Stimulated activated CD4-positive, alpha-beta T cell treated with anti-CD3 and anti-CD28 coated beads, Interleukin-12 subunit alpha, Interleukin-12 subunit beta, amount 100 ng/mL, for 48 hours (primary cell): ENCODE measurements at places on chromosomes 6 and 20.

DNA sequence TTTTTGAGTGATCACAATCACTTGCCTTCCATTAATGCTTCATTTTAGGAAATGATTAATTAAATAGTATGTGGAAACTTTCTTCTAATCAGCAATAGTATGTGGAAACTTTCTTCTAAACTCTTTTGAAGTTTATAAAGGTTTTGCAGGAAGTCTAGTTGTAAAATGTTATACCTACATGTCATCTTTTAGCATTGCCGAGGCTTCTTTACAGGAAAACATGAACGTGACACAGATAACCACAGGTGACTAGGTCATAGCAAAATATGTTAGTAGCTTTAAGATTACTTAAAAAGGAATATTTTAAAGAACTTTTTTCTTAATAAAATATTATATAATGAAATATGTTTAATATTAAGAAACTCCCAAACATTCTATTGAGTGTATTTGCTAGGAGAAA is 56.8 kb downstream of the SMAP1 start:
- DNase-seq: no peak

DNA sequence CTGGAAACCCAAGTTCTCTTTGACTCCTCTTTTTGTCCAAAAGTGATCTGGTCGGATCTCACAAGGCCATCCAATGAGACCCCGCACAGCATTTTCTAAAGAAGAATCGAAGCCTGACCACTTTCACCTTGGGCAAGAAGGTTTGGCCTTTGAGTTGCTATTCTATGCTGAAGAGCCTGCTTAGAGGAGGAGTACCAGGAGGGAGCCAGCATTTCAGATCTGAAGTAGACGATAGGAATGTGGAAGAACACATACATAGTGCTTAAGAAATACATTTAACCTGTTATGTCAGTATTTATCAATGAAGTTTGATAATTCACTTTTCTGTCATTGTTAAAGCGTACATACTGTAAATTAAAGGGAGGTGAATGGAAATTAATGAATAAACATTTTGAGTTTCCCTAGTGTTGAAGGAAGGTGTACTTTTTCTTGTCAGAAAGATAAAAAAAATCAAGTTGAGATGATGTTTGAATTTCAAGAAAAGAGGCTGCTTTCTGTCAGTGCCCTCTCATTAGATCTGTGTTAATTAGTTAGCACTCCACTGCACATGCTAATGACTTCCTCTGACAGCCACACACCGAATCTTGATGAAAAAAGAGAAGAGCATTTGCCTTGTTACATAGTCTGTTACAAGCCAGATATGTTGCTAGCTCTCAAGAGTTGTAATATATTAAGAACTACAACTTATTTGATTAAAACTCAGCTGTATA is 10.9 kb upstream of the TDRD6 start:
- DNase-seq: no peak

GRCh38 chr6:13859871-13860555 is 45.7 kb upstream of the MCUR1 start:
- no peak for DNase-seq

DNA sequence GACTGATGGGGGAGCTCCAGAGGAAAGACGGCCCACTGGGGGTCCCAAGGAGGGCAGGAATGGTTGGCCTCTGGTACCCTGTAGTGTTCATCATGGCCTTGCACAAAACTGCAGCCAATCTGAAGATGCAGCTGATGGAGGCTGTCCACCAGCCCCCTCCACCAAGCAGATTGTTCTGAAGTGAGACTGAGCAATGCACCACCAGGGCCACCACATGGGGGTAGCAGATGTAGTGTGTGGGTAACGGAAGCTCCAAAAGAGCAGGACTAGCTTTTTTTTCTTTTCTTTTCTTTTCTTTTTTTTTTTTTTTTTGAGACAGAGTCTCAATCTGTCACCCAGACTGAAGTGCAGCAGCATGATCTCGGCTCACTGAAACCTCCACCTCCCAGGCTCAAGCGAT is 181.0 kb upstream of the MYLIP start:
- no peak for DNase-seq

DNA sequence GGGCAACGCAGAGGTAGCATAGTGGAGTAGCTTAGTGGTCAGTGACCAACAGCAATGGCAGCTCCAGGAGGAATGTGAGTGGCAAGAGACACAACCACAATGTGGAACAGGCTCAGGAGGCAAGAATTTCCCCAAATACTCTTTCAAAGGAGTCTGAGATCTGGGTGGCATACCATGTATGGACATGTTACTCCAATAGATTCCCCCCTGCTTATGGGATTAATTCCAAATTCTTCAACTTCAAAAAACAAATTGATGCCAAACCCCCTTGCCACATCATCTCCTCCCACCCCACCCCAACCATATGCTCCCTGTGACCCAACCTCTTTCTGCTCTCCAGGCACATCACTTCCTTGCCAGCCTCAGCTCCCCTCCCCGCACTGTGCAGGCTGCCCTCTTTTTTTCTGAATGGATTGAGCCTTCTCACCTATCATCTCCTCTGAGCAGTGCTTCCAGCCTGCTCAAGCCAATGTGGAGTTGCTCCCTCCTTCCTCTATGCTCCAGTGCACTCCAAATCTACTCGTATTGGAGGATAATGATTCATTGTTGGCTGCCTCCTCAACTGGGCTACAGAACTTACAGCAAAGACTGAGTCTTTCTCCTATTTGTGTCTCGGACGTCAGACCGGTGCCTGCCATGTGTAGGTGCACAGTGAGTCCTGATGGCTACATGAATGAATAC is 93.0 kb upstream of the CEP85L start:
- no peak for DNase-seq

GRCh38 chr6:84280030-84280429 is 52.6 kb upstream of the CEP162 start:
- no peak for DNase-seq

- DNase-seq: no peak
Measured at GRCh38 chr6:37204014-37204751, 34.2 kb downstream of the PIM1 start.

DNA sequence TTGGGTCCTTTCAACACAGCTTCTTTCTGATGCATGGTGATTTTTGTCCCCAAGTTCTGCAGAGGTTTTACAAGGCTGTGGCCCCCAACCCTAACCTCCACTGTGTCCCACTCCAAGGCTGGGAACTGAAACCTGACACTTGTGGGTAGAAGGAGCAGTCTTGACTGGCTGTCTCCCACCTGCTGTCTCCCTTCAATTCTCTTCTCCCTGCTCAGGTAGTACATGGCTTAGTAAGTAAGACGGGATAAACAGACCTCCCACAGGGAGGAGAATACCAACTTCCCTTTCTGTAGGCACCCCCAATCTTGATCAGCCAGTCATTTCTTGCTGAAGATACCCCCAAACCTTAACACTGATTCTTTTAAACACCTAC is 25.0 kb downstream of the TGM6 start:
- DNase-seq: no peak

- no peak for DNase-seq
Measured at GRCh38 chr20:31670371-31671228, 32.9 kb downstream of the COX4I2 start.

DNA sequence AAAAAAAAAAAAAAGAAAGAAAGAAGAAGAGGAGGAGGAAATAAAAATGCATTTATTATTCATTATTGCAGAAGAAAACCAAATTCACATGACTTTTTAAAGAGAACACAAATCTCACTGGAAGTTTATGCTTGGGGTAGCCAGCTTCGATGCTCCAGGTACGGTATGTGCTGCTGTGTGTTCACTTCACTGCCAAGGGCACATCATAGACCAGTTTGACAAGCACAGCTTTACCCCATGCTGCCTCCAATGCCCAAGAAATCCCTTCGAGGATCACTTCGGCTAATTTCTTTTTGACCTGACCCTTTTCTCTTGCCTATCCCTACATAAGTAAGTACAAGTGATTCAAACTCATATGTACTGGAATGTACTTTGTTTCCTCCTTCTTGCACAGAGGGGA is 41.9 kb upstream of the RBM24 start:
- DNase-seq: no peak

DNA sequence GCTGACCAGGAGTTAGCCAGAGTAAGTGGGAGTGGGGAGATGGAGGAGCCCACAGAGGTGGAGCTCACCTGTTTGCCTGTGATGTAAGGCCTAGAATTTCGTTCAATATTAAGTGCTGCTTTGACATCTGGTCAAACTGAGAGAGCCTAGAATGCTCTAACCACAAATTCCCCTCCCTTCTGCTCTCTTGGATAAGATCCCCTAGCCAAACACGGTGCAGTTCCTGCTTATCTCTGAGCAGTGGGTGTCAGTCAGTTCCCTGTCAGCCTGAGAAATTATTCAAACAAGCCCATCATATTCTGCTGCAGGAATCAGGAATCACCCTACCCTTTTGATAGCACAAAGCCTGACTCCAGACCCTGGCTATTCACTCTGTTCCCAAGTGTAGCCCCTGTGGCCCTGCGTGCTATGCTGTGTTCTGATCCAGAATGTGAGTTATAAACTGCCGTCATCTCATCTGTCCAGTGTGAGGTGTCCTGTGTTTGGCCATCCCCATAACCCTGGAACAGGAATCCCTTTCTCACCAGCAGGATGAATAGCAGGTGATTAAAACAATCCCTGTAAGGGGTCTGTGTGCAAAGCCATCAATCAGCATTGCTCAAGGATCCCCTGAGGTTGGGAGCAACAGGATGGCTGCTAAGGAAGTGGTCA is 31.8 kb upstream of the ZNF133 start:
- no peak for DNase-seq

- no peak for DNase-seq
Measured at GRCh38 chr20:38373231-38373867, 27.1 kb downstream of the LBP start.

GRCh38 chr20:35502352-35502751 is 27.1 kb downstream of the C20orf173 start:
- no peak for DNase-seq

- DNase-seq: no peak
Measured at GRCh38 chr6:80594461-80594860, 488.0 kb downstream of the BCKDHB start.

DNA sequence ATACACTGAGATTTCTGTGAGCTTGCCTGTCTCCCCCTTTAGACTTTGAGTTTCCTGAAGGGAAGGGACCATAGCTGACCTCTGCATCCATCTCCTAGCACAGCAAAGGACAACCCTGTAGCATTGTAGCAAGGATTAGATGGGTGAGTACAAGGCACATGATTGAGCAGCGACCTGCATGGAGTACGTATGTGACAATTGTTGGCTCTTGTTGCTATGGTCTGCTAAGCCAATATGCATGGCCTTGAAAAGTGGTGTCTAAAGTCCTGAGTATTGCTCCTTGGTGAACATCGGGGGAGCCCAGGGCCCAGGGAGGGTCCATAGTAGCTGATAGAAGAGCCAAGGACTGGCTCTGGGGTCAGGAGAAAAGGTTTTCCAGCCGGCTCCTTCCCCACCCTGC is 365.0 kb upstream of the CHD6 start:
- no peak for DNase-seq

GRCh38 chr6:165769401-165769800 is 106.4 kb upstream of the PDE10A start:
- no peak for DNase-seq

GRCh38 chr6:139330826-139331500 is 39.2 kb upstream of the TXLNB start:
- DNase-seq: no peak

GRCh38 chr6:154473324-154473723 is 37.2 kb downstream of the CNKSR3 start:
- no peak for DNase-seq

DNA sequence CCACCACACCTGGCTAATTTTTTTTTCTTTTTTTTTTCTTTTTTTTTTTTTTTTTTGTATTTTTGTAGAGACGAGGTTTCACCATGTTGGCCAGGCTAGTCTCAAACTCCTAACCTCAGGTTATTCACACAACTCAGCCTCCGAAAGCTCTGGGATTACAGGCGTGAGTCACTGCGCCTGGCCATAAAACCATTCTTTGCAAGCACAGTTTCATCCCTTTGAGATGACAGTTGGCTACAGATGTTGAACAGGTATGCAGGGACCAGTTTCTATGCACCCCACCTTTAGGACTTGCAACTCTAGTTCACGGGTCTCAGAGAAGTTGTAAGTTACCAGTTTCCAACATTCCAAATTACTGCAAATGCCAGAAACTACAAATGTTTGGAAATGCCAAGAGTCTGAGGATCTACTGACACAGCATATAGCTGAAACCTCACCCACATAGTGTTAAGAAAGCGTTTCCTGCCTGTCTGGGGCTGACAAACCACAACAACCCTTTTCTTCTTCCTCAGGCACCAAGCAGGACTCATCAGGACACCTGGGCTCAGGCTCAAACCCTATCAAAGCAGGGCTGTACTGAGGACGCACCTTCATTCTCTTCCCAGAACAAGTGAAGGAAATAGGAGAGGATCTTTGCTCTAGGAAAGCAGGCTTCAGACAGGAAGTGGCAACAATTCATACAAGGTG is 22.9 kb downstream of the ARHGAP18 start:
- no peak for DNase-seq

DNA sequence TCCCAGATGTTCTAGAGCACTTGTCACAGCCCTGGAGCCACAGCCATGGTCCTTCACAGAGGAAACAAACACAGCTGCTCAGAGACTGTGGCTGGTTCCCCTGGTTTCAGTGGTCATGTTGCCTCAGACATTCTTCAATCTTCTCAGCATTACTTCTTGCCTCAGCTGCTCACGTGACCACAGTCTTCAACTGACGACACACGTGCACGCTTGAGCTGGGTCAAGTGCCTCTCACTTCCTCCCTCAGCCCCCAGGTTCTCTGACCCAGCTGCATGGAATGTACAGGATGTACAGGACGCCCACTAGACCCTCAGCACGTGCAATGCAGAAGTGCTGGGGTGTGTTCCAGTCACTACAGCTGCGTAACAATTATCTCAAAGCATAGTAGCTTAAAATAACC is 159.8 kb upstream of the GGTLC1 start:
- no peak for DNase-seq

GRCh38 chr20:10022625-10023024 is 12.2 kb upstream of the ANKEF1 start:
- no peak for DNase-seq

DNA sequence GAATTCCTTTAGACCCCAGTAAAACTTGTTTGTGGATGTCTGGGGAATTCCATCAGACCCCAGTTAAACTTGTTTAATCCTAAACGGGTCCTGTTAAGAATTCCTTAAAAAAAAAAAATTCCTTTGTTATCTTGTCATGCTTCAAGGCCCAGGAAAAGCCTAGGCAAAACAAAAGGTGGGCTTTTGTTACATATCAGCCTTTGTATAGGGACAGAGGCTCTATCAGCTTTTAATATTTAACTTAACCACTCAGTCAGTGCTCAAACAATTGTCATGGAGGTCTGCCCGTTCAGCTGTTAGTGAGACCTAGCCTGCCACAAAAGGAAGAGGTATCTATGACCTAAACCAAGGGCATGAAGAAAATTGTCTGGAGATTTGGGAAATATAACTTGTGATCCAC is 53.1 kb downstream of the SLC22A1 start:
- DNase-seq: no peak

- DNase-seq: no peak
Measured at GRCh38 chr6:69005199-69005598, 370.1 kb downstream of the ADGRB3 start.

GRCh38 chr6:63295553-63296194 is 24.1 kb downstream of the LGSN start:
- no peak for DNase-seq

DNA sequence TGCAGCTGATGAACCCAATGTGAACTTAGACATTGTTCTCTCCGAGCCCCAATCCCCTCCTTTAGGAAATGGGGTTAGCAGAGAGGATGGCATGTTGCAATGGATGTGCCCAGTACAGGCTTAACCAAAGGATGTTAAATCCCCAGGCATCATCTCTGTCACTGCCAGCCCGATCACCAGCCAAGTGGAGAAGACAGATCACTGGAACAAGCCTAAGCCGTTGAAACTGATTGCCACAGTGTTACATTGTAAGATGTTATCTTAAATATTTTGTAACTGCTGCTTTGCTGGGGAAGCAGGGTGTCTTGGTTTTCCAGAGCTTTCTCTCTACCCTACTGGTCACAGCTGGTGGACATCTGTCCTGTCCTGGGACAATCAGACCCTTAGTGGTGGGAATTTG is 783.4 kb upstream of the CHD6 start:
- no peak for DNase-seq
